Activated naive CD4-positive, alpha-beta T cell (primary cell): ENCODE measurements at places on chromosomes 6 and 20.

DNA sequence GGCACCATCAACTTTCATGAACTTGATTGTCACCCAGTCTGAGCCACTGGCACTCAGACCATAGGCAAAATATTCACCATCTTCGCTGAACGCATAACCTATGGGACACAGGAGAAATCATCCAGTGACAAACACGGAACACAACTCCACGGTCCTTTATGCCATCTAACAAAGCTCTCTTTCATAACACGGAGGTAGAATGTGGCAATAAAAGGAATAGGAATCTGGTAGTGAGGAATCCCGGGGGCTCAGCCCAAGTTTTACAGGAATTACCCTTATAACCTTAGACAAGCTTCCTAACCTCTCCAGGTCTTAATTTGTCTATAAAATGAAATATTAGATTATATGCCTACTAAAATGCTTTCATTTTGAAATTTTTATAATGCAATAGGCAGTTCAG is 29.4 kb downstream of the PREP start:
- DNase-seq: no peak

DNA sequence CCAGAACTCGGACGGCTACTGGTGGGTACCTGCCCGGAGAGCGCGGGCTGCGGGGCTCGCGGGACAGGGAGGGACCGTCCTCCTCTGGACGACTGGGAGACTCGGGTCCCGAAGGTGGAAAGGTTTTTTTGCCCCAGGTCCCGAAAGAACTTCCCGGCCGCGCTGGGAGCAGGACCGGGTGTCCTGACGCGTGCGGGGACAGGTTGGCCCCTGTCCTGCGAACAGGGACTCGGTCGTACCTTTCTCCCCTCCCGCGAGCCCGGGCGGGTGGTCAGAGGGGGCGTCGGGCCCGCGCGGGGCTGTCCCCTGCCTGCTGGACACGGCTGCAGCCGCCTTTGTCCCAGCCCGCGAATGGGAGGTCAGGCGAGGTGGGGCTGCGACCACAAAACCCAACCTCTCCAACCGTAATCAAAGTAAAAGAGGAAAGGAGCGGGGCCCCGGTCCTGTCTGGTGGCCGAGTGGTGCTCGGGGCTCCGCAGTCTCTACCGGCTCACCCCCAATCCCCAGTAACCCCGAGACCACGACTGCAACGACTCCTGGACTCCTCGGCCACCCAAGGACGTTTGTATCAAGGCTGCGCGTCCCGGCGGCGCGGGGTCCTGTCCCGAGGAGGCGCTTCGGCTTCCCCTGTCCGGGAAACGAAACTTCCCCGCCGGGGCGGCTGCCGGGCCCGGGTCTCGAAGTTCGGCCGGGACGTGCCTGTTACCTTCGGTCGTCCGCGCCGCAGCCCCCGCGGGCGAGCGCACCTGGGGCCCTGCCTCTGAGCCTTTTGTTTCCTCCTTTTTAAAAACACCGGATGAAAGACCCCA is 798 bp downstream of the DSP start:
- no peak for DNase-seq

GRCh38 chr6:144530118-144530517 is 245.0 kb downstream of the UTRN start:
- no peak for DNase-seq

DNA sequence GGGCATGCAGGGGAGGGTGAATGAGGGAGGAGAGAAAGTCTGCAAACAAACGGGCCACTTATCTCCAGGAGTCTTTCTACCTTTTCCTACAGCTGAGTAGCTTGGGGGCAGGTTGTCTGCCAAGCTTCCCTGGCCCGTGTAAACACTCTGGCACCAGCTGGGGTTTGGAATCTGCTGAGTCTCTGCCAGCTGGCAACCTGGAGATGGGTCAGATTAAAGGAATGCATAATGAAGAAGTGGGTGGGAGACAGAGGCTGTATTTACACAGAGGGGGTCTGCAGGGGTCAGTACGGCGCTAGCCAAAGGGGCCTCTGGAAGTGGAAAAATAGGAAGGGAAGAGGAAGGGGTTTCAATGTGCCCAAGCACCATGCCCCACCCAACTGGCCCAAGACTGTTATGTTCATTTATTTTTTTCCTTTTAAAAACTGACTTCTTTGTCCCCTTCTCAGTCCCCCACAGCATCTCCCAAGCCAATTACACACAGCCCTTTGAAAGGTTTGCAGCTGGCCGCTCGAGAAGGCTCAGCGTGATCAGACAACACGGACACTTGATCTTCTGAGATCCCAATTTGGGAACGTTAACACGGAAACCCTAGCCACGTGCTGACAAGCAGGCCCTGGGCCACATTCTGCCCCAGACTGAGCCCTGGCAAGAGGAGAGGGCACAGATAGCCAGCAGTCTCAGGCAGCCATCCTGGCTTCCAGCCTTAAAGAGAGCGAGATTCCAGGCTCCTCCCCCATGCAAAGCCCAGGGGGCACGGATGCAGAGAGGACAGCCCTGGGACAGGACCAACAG is 25.2 kb downstream of the TRAM2 start:
- no peak for DNase-seq

GRCh38 chr20:60851826-60852704 is 400.0 kb upstream of the CDH4 start:
- DNase-seq: no peak

- no peak for DNase-seq
These were observed 159.4 kb upstream of the SULF2 start for GRCh38 chr20:47944682-47945081.

- no peak for DNase-seq
These were observed 4.1 kb upstream of the LY86 start for GRCh38 chr6:6584310-6585002.

DNA sequence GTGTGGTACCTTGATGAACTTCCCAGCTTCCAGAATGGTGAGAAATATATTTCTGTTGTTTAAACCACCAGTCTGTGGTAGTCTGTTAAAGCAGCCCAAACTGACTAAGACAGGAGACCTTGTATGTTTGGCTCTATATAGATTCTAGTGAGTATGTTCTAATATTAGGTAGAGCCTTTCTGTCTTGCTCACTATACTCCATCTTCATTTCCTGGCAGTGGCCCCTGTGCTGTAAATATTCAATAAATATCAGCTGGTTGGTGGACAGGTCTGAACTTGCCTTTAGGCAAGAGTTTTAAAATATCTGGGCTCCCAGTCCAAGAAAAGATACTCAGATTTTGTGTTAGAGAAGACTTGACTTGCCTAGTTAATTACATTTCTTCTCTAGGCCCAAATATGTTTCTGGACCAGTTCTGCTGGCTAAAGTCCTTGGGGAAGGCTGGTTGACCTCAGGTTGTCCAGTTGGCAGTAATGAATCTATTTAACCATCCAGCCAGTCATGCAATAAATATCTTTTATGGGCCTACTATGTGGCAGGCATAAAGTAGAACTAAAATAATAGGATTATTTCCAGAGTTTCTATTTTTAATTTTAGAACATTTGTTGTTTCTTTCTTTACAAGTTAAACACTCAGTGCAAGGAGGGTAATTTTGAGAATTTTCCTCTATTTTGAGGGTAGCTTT is 22.3 kb downstream of the PPP1R14C start:
- no peak for DNase-seq

DNA sequence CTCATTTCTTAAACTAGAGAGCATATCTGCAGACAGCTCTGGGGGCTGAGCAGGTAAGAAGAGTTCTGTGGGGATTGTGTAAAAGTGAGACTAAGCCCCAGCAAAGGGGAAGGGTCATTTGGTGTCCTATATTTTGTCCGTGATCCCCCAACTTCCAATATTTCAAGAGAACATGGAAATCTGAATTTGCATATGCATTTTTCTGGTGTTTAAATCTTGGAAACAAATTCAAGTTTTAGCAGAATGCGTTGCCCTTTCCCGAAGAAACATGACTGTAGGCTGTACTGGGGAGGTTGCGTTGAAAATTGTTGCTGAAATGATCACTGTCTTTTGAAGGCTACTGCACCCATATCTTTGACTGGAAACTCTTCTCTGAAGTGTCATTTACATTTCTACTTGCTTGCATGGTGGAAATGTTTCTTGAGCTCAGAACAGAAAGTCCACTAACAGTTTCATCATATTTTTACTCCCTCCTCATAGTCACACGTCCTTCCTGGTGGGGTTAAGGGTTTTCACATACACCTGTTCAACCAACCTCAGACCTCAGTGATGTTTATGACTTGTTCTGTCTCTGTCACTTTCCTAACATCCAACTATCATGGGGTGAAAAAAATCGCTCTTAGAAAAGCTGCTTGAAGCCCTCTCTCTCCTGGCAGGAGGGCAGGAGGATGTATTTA is 140.3 kb downstream of the BCAS1 start:
- DNase-seq: no peak

- no peak for DNase-seq
These were observed 173.6 kb downstream of the MTFR2 start for GRCh38 chr6:136076496-136076895.

DNA sequence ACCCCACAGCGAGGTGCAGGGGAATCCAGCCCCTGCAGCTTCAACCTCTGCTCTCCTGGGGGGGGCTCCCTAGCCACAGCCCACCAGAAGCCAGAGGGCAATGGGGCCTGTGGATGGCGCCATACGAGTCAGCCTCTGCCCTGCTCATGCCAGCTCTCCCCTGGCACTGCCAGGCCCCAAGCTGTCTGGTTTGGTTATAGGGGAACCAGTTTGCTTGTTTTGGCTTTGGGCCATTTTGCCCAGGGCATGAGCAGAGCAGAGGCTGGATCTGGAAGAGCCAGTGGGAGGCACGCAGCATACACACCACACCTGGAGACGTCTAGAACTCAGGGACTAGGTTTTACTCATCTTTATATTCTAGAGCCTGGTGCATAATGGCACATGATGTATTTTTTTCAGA is 66.7 kb upstream of the SLC22A16 start:
- DNase-seq: no peak
